ENCODE measurements at places on chromosomes 6 and 20.

DNA sequence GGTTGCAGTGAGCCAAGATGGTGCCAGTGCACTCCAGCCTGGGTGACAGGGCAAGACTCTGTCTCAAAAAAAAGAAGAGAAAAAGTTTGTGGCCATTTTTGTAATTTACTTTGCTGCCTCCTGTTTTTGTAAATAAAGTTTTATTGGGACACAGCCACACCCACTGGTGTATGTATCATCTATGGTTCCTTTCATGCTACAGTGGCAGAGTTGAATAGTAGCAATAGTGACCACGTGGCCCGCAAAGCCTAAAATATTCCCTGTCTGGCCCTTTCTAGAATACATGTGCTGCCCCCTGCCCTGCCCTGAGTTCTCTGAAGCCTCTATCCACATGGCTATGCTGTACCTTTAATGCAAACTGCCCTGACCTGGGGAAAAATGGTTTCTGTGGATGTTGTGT lies 75.3 kb upstream of the ZNF133 start:
- DNase-seq: no peak

- DNase-seq: no peak
These were observed 419.1 kb downstream of the CDC5L start for GRCh38 chr6:44806656-44807055.

DNA sequence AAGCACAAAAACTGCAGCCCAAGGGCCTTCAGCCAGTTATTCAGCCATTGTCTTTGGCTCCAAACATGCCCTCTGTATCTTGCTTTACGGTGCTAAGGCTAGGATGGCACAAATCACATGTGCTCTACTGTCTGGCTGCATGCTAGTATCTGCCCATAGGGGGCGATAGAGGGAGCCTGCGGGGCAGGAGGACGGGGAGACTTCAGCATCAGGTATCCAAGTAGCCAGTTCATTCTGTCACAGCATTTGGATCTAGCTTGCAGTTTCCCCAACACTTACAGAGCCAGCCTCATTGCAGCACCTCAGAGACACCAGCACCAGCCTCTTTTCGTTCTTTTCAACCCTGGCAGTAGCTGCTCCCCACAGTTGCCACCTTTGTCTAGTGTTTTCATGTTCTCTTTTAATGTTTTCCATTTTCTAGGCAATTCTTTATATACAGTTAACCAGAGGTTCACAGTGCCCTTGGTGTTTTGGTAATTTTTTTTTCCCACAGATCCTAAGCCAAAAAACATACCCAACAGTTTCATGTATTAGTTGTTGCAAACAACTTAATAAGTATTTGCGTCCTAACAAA lies 705.9 kb downstream of the PTPRT start:
- DNase-seq: no peak

- no peak for DNase-seq
These were observed 156.6 kb downstream of the RALGAPA2 start for GRCh38 chr20:20555838-20556237.

DNA sequence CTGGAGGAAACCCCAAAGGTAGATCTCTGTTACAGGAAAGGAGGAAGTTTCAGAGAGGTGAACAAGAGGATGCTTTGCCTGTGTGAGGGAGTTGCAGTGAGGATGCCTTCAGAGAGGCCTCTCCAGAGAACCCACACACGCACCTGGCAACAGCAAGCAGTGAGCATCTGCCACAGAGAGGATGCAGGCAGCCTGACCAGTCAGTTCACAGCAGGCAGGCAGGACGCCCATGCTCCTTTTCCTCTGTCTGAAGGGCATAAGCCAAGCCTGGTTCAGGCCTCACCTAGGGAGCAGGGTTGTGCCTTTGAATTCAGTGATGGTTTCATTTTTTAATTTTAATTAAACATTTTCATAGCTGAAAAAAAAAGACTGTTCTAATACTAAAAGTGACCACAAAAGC lies 346.0 kb upstream of the MARCKS start:
- no peak for DNase-seq

DNA sequence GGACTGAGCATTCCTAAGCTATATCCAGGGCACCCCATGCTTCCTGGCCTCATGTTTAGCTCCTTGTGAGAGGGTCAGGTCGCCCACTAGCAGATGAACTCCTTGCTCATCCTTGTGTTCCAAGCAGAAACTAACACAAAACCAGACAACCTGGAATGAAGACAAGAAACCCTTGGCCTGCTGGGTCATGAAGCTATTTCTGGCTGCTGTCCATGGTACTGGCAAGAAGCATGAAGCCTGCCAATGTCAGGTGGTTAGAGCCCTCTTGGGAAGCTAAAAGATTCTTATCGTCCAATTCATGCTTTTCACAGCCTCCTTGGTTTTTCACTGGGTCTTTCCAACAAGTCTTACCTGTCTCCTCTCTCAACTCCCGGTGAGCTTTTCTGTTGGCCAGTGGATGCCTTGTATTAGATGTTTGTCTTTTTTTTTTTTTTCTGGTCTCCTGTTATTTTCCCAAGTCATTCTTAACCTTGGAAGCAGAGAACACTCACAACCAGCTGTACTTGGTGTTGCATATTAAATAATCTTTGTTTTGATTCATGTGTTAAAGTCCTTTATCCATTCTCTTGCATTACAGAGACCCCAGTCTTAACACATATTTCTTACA lies 180.3 kb downstream of the ANKRD60 start:
- DNase-seq: no peak

- DNase-seq: no peak
These were observed 160.4 kb downstream of the ZFP64 start for GRCh38 chr20:52031206-52031562.

GRCh38 chr6:22101163-22101562 lies 195.7 kb downstream of the PRL start:
- no peak for DNase-seq

GRCh38 chr6:161079566-161080262 lies 88.1 kb downstream of the MAP3K4 start:
- no peak for DNase-seq

DNA sequence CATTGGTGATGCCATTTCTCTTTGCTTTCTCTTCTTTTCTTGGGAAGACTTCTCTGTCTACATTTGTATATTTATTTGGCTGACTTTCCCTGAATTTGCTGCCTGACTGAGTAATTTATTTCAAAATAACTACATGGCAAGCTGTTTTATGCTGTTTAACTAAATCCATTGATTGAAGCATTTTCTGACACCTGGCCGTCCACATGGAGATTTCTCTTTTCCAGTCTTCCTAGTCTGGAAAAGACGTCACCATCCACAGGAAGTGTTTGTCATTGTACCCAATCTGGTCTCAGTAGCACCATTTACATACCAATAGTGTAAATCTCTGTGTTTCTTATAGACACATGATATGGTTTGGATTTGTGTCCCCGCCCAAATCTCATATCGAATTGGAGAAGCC lies 9.2 kb upstream of the MAS1L start:
- no peak for DNase-seq

GRCh38 chr6:107991061-107991460 lies 33.1 kb upstream of the SEC63 start:
- no peak for DNase-seq

GRCh38 chr20:60102665-60103210 lies 144.5 kb downstream of the CDH26 start:
- no peak for DNase-seq

DNA sequence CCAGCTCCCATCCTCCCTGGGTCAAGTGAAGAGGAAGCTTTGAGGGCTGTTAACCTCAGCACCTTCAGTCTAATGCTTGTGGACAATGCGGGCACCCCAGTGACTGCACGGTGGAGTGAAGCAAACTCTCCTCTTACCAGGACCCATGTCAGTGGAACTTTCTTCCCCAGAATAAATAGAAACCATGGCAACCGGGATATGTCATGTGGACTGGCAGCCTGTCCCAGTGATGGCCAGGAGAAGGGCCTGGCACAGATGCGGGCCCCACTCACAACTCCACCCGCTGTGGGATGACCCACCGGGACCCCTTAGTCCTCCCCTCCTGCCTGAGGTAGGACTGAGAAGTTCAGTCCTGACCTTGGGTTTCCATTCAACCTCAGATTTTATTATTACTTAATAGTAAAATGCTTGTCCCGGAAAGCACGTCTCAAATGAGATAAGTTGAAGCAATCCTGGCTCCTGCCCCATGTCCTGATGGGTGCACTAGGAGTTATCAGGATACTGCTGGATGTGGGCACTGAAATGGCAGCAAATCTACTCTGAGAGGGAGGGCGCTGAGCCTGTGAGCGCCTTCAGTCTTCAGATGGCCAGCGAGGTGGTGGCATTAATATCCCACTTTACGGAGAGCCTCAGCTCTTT lies 23.5 kb downstream of the TOX2 start:
- DNase-seq: no peak

DNA sequence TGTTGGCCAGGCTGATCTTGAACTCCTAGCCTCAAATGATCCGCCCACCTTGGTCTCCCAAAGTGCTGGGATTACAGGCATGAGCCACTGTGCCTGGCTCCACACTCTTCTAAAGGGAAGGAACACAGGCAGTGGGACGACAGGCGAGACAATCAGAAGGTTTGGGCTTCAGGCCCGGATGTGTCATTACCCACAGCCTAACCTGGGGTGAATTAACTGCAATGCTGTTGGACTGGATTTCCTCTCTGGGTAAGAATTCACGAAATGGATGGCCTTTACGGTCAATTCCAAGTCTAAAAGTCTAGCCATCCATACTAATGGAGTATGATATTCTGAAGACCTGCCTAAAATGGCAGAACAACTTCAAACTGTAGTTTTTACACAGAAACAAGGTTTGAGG lies 83.7 kb upstream of the CCDC28A start:
- DNase-seq: no peak

GRCh38 chr20:1667502-1668085 lies 10.0 kb upstream of the SIRPG start:
- no peak for DNase-seq

- DNase-seq: no peak
These were observed 366.8 kb upstream of the ID4 start for GRCh38 chr6:19470333-19470732.

GRCh38 chr20:24987873-24988835 lies 4.4 kb downstream of the APMAP start:
- no peak for DNase-seq

DNA sequence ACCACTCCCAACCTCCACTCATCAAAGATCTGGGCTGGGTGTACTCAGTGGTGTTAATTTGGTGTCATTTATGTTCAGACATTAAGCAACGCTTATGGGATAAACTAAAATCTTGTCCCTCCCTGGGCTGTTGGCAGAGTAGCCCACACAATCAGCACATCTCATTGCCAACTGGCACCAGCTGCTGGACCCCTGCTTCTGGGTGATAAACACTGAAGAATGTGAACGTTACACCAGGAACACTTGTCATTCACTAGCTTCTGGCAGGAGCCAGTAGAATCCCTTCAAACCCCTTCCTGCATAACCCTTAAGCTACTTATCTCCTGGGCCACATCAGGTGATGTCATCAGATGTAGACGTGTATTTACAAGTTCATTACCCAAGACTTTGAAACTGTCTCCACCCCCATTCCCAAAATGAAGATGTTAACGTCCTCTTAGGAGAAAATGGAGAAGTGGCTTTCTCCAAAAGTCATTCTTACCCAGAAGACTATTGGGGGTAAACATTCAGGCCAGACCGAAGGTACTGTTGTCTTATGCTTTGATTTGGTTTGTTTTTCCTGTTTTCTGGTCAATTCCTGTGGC lies 107.8 kb upstream of the CD93 start:
- DNase-seq: no peak

DNA sequence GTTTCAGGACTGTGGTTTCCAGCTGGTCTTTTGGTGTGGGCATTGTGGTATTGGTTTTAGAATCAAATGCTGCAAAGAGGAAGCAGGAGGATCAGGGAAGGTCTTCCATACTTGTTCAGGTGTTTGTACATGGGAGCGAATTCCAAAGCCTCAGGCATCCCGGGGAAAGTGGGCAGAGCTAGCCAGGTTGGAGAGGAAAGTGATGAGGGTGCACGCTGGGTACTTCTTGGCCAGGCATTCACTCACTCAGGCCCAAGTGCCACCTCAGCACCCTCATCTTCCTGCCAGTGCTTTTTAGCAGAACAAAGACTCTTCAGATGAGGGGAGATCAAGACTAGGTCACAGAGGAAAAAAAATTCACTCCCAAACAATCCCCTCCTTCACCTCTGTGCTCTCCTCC lies 241.1 kb upstream of the TBX18 start:
- no peak for DNase-seq

GRCh38 chr20:54362283-54362682 lies 113.1 kb upstream of the DOK5 start:
- no peak for DNase-seq

DNA sequence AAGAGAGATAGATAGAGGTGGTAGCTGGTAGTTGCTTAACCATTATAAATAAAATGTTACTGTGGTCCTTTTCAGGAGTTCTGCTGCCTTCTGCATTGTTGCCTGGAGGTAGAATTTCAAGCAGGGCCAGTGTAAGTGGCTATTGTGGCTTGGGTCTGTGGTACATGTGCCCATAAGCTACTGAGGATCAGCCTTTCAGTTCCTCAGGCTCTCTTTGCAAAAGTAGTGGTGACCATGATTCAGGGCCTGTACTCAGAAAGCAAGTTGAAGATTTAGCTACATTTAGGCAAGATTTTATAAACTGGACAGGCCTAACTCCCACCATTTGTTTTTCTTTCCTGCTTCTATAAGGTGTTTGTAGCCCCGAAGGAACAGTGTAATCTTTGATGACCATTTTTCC lies 199.0 kb downstream of the PDE7B start:
- DNase-seq: no peak

- DNase-seq: no peak
These were observed 41.2 kb upstream of the EZR start for GRCh38 chr6:158860279-158860865.

- peak; percentile 56 for DNase-seq
These were observed 51.9 kb downstream of the RNF217 start for GRCh38 chr6:125013938-125014660.

Measured in NCI-H774 (cell line).